ENCODE measurements at places on chromosomes 13 and 19.
A peak's percentile ranks its signal among the peaks of the same experiment; 100 is the strongest.

DNA sequence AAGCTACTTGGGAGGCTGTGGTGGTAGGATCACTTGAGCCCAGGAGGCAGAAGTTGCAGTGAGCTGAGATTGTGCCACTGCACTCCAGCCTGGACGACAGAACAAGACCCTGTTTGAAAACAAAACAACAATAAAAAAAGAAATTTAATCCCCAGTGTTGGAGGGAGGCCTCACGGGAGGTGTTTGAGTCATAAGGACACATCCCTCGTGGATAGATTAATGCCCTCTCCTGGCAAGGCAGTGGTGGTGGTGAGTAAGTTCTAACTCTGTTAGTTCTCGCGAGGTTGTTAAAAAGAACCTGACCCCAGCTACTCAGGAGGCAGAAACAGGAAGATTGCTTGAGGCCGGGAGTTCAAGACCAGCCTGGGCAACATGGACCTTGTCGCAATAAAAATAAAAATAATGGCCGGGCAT is 27.6 kb upstream of the SIN3B start:
- DNase-seq, result no peak

DNA sequence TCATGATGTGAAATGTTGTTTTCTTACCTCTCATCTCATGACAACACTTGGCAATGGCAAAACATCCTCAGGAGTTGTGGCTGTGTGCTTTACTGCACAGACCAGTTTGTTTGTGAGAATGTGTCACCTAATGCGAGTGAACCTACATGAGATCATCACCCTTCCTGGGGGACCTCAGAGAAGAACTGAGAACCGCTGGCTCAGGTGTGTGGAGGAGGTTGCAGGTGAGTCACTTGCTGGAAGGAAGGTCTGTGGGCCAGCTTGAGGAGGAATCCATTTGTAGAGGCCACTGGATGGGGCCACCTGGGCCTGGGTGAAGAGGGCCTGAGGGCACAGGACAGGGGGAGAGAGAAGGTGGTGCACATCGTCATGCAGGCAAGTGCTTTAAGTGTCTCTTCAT is 3.0 kb upstream of the CEACAM1 start:
- no peak for DNase-seq

DNA sequence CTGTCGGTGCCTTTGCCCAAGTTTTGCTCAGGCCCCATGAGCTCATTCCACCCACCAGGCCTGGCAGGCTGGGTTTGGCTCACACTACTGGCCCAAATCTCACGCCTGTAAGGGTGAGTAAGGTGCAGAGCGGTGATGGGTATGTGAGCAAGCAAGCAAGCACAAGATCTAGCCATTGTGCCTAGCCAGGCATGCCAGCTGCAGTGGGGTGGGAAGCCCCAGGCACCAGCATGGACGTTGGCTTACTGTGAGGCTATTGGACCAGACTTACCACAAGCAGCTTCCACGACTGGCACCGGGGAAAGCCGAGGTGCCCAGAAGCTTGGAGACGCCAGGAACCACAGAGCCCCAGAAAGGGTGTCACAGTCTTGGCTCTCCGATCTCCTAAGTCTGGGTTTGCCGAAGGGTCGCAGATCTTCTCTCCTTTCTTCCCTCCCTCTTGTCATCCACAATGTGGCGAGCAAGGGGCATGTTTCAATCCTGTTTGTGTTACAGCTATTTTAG is 2659.4 kb upstream of the PCDH20 start:
- DNase-seq, result peak; percentile 7

- DNase-seq, result no peak
Observed at GRCh38 chr13:78298657-78299056, 304.7 kb downstream of the POU4F1 start.

DNA sequence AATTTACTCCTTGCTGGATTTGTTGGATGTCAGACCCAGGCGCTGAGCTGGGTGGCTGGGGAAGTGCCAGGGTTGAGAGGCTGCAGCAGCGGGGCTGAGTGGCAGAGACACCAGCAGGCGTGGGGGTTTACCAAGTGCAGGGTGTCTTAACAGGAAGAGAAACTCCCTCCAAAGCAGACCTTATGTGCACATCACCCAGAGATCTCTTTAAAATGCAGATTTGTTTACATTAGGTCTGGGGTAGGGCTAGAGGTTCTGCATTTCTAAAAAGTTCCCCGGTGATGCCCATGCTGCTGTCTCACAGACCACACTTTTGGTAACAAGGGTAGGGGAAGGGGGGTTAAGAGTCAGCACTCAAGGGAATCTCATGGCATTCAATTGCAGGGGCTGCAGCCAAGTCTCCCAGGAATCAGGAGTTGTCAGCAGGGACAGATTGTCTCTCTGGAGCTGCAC is 80.7 kb upstream of the OLFM4 start:
- DNase-seq, result no peak

GRCh38 chr19:9528757-9529336 is 9.6 kb downstream of the ZNF426 start:
- DNase-seq, result no peak

DNA sequence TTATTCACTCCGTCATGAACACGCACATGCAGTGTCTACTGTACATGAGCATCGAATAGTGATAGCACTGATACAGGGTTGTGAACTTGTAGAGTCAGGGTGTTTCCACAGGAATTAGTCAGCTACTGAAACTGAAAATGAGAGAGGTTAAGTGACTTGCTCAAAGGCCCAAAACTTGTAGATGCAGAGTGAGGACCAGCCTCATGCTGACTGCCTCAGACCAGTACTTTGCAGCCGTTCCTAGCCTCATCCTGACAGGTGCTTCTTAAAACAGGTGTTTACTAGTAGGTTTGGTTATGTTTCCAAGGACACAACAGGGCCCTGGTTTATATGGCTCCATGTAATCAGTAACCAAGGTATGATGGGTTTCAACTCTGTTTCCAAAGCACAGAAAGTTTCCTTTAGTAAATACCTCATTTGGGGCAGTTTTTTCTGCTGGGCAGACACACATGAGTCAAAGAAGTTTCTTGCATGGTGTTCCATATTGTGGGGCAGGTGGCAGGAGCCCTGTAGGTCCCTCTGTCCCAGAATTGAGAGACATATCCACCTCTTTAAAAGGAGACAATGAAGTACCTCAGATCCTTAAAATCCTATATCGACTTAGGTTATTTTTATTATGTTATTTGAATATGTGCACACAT is 16.0 kb downstream of the FGF9 start:
- DNase-seq, result no peak

DNA sequence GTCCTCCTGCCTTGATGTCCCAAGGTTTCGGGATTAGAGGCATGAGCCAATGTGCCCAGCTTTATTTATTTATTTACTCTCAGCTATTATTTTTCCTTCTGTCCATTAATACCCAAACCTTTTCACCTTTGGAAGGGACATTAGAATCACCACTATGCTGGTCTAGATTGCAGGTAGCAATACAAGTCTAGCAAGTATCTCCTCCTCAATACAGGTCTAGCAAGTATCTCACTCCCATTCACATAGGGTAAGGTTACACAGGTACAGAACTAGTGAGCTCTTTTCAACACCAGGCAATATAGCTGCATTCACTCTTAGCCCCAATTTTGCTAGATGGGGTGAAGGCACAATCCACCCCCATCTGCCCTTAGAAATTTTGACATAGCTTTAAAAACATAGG is 17.4 kb upstream of the SPRYD7 start:
- no peak for DNase-seq

GRCh38 chr13:77339408-77339807 is 12.5 kb upstream of the MYCBP2 start:
- no peak for DNase-seq

DNA sequence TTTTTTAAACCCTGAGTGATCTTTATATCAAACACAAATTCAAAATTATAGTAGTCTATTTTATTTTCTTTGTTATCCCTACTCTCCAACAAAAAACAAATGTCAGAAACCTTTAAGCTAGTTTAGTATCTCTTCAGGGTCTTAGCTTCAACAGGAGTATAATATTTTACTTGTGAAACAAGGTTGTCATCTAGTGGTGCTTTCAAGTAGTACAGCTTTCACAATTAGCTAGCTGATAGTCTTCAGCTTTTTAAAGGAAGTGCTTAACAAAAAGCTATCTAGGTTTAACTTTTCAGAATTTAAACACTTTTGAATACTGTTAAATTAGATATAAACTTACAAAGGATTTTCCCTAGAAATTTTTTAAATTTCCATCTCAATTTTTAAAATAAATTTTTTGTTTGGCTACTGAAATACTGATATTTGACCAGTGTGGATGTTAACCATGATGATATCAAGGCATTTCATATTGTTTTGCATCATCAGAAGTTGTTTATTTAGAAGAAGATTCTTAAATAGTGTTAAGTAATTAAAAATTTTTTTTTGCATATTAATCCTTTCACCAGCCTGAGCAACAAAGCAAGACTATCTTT is 34.2 kb downstream of the TDRD3 start:
- DNase-seq, result peak; percentile 47

- DNase-seq, result no peak
Observed at GRCh38 chr19:46635920-46636761, at the start of gene GNG8. GNG8 (minus strand) TSS chr19:46636202; CDS start chr19:46634682, 1,520 bp downstream.

DNA sequence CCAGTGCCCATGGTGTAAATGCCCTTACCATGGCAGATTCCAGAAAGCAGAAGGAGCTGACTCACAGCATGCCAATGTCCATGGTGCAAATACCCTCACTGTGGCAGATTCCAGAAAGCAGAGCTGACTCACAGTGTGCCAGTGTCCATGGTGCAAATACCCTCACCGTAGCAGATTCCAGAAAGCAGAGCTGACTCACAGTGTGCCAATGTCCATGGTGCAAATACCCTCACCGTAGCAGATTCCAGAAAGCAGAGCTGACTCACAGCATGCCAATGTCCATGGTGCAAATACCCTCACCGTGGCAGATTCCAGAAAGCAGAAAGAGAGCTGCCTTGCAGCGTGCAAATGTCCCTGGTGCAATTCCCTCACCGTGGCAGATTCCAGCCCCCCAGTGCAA is 163.8 kb upstream of the SOX1 start:
- no peak for DNase-seq

- DNase-seq, result no peak
Observed at GRCh38 chr19:5035793-5036697, 67.1 kb downstream of the KDM4B start.

DNA sequence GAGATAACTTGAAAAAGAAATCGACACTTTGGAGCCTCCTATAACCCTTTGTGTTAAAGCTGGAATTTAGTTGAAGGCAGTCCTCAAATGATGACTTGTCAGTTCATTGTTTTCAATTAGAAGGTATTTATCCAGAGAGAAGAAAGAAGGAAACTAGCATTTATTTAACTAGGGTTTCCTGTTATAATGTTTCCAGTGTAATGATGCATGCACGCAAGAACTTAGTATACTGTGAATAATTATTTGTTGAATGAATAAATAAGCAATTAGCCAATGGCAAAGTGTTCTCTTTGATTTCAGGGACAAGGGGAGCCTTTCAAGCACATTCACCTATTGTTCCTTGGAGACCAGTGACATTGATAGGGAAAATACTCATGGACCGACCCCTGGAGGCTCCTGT is 307.4 kb downstream of the KLF5 start:
- DNase-seq, result no peak

DNA sequence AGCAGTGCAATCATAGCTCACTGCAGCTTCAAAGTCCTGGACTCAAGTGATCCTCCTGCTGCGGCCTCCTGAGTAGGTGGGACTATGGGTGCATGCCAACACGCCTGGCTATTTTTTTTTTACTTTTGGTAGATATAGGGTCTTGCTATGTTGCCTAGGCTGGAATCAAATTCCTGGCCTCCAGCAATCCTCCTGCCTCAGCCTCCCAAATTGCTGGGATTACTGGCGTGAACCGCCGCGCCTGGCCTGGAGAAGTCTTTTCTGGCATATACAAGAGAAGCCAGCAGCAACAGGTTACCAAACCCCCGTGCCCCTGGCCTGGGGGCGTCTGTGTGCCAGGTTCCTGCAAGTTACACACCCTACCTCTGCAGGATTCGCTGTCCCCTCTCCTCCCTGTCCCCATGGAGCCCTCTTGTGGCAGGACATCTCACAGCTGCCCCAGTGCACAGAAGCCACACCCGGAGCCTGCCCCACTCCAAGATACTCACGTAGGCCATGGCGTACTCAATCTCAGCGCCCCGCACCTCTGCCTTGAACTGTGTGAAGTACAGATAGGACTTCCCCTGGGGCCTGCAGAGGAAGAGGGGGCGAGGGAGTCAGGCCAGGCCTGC is 9.9 kb downstream of the MYDGF start:
- peak; percentile 42 for DNase-seq

DNA sequence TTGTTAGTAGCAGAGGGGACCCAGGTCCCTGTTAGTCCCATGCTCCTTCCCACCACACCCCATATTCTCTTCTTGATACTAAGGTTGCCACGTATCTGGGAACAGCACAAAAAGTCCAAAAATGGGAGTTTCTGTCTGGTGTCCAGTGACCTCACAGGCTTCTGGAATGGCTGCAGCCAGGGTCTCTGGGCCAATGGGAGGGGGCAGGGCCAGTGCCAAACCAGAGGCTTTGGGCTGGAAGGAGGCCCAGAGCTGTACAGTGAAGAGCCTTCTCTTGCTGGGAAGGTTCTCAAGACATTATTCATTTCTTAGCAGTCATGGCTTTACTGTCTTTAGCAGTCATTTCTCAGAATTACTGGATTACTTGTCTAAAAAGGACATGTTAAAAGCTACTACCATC is 119.2 kb downstream of the FRY start:
- DNase-seq, result no peak

DNA sequence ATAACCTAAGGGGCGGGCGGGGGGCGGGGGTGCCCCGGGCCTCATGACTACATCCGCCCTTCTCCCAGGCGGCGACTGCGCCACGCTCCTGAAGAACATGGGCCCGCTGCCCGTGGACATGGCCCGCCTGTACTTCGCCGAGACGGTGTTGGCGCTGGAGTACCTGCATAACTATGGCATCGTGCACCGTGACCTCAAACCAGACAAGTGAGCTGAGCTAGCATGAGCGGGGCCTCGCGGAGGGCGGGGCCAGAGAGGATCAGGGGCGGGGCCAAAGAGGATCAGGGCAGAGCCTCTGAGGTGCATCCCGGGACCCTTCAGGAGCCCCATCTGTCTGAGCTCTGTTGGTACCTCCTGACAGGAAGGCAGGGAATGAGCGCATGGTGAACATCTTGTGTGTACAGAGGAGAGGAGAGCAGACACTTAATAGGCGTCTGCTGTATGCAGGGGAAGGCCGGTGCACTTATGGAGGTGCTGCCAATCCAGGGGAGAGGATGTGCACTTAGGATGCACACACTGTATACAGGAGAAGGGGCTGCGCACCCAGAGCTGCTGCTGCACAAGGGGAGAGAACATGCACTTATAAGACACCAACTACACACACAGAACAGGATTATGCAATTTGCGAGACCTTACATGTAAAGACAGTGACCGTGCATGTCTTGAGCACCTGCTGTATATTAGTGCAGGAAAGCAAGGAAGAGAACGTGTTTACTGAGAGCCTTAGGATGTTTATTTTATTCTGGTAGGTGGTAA is 20.9 kb upstream of the PIK3R2 start:
- DNase-seq, result no peak

DNA sequence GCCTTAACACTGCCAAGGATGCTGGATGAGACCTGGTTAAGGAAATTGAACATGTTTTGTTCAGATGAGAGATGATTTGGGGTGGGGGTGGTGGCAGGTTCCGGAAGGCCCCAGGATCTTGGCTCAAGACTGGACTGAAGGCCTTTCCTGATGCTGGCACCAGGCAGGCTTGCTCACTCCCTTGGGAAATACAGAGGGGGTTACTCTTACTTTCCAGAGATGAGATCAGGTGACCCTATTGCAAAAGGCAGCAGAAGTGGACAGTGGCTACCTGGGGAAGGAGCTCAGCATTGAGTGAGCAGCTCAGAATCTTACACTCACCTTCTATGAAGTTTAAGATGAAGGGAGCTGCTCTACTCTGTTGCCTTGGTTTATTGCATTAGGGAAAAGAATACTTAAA is 10.8 kb downstream of the GATAD2A start:
- DNase-seq, result no peak
